ENCODE measurements at places on chromosomes 13 and 19.

- no peak for DNase-seq
These were observed 38.3 kb downstream of the ZIC2 start for GRCh38 chr13:100019780-100020356.

GRCh38 chr19:9178901-9179300 is at the start of gene OR7D2:
Gene OR7D2, plus strand, starts transcription at chr19:9178979. Its CDS starts 6,803 bp downstream, at chr19:9185782.
- DNase-seq: no peak

GRCh38 chr13:77817521-77817920 is 101.1 kb downstream of the EDNRB start:
- DNase-seq: no peak

GRCh38 chr19:47653856-47654255 is 44.9 kb downstream of the BICRA start:
- DNase-seq: no peak

GRCh38 chr19:35009424-35010415 is 9.6 kb downstream of the GRAMD1A start:
- no peak for DNase-seq

- no peak for DNase-seq
These were observed 162.5 kb downstream of the LMO7 start for GRCh38 chr13:75798353-75799255.

DNA sequence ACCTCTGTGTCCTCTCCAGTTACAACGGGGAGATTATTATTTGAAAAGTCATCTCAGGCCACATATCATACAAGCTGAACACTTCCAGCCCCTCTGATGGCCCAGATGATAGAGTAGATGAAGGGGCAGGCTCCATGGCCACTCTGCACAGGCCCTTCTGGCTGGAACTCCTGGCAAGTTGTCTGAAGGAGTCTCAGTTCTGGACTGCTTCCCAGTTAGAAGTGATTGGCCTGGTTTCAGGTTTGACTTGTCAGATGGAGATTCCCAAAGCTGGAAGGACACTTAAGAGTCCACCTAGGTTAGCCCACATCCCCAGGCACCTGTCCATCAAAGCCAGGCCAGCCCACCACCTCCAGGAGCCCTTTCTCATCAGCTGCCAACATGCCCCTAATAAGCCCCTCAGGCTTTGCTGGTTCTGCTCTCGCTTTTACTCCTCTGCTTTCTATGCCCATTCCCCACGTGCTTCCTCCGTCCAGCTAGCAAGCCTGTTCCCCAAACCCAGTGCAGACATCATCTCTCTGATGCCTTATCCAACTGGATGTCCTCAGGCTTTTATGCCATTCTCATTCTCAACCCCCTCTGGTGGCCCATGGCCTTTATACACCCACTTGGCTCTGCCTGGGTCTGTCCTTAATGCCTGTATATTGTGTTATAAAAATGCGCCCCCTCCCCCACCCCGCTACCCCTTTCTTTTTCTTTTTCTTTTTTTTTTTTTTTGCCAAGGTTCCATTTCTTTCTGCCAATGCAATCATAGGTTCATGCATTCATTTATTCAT is 56.5 kb downstream of the HSPH1 start:
- DNase-seq: no peak

DNA sequence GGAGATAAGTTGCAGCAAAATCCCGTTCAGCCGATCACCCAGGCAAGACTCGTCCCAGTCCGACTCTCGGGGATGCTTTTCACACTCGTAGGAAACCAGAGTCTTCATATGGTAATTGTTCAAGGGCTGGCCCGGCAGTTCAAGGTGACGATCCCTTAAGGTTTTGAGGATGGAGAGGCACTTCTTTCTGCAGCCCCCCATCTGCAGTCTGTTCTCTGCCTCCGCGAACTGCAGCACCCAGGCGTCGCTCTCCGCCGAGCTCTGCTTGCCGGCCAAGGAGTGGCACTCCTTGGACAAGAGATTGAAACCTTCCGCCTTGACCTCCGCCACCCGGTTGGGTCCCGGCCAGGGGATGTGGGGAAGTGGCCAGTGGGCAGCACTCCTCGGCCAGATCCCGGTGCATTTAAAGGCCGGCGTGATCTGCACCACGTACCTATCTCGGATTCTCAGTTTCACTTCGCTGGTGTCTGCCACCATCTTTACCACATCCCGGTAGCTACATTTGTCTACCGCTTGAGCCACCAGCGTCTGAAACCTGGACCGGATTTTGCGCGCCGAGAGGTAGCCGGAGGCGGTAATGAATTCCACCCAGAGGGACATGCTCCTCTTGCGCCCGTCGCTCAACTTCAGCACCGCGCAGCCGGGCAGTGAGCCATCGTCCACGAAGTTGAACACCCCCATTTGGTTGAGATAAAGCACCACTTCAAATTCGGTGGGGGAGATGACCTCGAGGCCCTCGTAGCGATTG is 1.1 kb downstream of the MAB21L1 start:
- DNase-seq: no peak

GRCh38 chr19:45764945-45765701 is 3.9 kb downstream of the SIX5 start:
- DNase-seq: no peak

GRCh38 chr19:39996218-39996810 is 546 bp upstream of the ZNF546 start:
- DNase-seq: no peak

DNA sequence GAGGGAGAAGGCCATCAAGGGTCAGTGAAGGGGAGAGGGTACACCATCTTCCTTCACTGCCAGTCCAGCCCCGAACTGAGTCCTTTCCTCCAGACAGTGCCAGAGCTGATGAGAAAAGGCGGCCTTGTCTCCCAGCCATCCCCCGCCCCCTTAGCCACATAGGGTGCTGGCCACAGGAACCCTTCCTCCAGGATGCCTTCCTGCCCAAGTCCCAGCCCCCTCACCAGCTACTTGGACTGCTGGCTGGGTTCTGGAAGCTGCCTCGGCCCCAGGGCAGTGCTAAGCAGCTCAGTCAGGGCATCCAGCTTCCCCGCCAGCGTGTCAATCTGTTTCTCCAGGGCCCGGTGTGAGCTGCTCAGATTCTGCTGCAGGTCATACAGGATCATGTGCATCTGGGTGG is 12.6 kb upstream of the SMG9 start:
- no peak for DNase-seq

DNA sequence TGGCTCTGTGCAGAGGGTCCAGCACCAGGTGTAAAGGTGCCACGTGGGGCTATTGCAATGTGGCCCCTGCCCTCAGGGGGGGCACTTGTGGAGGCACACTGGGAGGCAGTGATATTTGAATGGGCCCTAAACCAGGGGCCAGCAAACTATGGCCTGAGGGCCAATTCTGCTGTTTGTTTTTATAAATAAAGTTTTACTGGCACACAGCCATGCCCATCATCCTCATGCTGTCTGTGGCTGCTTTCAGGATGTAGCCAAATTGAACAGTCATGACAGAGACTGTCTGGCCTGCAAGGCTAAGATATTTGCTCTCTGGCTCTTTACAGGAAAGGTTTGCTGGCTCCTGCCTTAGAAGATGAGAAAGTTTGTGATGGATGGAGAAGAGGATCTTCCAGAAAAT is 33.9 kb upstream of the RANBP3 start:
- DNase-seq: no peak

DNA sequence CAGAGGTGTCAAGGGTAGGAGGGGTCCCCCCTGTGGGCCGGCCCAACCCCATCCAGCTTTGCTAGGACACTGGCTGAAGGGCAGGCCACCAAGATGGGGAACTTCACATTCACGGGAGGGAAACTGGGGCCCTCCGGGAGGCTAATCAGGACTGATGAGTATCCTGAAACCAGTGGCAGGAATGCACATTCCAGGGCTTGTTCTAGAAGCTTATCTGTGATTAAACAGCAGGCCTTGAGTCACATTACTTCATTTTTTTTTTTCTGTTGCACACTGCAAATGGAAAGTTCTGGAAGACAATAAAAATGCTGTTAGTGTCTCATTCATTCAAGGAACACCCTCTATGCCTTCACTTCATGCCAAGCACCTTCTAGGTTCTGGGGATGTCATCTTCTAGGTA is 15.5 kb upstream of the SIGLEC11 start:
- no peak for DNase-seq

GRCh38 chr19:29510701-29511265 is 15.0 kb upstream of the VSTM2B start:
- DNase-seq: no peak

DNA sequence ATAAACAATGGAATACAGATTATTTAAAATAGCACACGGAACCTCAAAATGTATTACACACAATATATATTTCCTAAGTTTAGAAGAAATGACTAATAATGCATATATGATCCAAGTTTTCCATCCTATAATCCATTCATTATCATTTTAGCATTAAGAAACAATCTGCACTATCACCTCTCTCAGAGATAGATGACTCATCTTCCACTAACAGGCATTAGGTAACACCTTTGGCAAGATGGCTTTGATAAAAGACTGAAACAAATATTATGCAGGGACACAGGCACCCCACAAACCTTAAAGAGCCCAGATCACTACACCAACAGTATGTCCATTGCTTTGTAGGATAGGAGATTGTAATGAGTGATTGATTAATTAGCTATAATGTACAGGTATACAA is 4.1 kb downstream of the ENOX1 start:
- DNase-seq: no peak

DNA sequence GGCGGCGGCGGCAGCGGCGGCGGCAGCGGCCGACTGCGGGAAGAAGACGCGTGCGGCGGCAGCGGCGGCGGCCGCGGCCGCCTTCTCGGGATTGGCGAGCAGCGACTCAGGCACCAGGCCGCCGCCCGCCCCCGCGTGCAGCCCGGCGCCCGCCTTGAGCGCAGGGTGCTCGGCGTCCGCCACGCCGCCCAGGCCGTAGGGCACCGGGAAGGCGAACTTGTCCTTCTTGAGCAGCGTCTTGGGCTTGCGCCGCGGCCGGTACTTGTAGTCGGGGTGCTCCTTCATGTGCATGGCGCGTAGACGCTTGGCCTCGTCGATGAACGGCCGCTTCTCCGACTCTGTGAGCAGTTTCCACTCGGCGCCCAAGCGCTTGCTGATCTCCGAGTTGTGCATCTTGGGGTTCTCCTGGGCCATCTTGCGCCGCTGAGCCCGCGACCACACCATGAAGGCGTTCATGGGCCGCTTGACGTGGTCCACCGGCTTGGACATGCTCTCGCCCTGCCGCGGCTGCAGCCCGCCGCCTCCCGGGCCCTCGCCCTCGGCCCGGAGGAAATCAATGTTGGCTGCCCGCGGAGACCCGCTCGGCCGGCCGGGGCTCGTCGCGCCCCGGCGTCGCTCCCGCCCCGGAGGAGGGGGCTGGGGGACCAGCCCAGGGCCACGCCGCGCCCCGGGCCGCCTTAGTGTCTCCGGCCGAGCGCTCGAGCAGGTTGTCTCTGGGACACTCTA is 621 bp downstream of the SOX21 start:
- no peak for DNase-seq

- DNase-seq: peak; percentile 3
These were observed 796 bp upstream of the LSM14A start for GRCh38 chr19:34171539-34171876.

DNA sequence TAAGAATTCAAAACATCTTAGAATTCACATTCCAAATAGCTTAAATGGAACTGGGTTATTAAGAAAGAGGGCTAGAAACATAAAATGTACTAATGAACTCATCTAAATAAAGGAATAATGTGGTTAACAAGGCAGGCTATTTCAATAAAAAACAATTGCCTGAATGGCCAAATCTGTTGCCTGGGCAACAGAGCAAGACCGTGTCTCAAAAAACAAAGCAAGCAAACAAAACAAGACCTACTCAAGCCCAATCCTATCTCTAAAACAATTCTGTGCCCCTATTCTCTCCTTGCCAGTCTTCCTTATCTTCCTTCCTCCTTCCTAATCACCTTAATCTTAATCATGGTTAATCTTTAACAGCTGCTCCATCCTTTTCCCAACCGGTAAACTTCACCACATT is 12.1 kb downstream of the IGFL1 start:
- no peak for DNase-seq

DNA sequence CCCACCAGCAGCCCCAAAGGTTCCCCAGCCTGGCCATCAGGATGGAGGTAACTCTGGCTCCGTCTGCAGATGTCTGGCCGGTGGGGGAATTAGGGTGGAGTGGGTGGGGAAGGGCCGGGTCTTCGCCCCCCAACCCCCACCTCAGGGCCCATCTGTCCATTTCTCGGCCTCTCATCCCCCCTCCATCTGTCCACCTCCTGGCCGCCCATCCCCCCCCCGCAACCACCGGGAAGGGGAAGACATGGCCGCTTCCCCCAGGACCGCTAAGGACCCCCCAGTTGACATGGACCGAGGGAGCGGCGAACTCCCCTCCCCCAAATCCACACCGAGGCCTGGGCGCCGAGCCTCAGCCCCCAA is 793 bp downstream of the LRFN1 start:
- no peak for DNase-seq

GRCh38 chr13:43328907-43329306 is 305.5 kb downstream of the DNAJC15 start:
- DNase-seq: no peak

DNA sequence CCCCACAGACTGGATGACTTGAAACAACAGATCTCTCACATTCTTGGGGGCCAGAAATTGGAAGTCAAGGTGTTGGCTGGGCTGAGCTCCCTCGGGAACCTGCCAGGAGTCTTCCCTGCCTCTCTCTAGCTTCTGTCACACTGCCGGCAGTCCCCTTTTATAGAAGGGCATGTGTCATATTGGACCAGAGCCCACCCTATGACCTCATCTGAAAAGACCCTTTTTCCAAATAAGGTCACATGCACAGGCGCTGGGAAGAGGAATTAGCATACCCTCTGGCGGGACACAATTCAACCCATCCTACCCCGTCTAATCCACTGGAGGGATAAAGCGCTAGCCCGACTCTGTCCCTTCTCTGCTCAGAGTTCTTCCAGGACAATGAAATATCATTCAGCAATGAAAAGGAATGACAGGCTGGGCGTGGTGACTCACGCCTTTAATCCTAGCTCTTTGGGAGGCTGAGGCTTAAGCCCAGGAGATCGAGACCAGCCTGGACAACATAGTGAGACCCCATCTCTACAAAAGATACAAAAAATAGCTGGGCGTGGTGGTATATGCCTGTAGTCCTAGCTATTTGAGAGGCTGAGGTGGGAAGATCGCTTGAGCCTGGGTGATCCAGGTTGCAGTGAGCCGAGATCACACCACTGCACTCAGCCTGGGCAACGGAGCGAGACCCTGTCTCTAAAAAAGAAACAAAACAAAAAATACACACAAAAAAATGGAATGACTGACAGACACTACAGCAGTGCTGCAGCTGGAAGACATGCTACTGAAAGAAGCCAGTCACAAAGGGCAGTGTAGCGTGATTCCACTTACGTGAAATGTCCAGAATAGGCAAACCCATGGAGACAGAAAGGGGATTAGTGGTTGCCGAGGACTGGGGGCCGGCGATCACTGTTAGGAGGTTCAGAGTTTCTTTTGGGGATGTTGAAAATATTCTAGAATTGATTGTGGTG is 28.5 kb downstream of the MEIS3 start:
- no peak for DNase-seq
